ENCODE measurements at places on chromosomes 16 and 17. TPM values are rescaled to one million over a fixed set of nuclear protein-coding genes. Genes with fewer than 3 reads are reported as not detected.

CAPNS2 gene
- total RNA-seq = not detected

DNA sequence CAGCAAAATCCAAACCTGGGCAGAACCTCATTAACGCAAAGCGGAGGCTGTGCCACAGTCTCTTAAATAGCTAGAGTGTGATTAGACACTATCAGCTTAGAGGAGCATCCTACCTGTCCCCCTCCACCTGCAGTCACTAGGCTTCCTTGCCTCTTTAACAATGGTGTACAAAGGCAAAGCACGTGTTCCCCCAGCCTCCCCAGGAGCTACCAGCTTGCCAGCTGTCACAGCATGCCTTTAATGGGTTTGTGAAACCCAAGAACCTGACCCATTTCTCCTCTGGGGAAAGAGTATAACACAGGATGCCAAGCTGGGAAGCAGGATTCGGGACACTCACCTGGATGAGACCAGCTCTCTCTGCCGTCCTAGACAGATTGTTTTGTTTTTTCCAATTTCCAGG, 37.2 kb upstream of the TBX2 start:
- DNase-seq = no peak

PTX4 gene
- total RNA-seq = not detected

LGALS9B gene
- total RNA-seq = 0.84 TPM

DNA sequence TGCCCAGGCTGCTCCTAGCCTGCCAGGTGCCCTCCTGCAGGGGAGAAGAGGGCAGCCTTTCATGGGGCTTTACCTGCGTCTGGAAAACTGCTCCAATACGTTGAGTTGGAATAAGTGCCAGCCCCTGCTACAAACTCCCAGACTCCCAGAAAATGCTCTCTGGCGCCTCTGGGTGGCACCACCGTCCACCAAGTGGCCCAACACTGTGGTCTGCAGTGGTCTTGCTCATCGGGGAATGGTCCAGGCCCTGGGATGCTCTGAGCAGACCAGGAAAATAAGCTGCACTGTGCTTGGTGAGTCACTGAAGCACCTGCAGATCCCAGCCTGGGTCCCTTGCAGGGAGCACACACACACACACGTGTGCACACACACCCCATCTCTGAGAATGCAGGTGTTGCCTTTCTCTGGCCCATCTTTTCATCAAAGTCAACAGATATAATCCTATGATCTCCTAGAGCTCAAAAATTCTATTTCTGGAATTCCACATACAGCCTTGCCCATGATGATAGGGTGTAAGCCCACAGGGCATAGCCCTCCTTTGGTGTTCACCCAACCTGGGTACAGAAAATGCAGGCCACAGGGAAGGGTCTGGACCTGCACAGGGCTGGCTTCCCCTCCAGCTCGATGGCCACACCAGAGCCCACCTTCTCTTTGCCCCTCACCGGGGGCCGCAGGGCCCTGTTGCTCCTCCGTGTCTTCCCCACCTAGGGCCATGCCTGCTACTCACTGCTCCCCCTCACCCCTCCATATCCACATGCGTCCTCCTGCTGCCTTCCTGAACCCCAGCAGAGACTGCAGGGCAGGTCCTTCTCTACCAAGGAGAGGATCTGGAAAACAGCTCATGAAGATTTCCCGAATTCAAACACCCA, 20.5 kb downstream of the CDIP1 start:
- no peak for DNase-seq

DNA sequence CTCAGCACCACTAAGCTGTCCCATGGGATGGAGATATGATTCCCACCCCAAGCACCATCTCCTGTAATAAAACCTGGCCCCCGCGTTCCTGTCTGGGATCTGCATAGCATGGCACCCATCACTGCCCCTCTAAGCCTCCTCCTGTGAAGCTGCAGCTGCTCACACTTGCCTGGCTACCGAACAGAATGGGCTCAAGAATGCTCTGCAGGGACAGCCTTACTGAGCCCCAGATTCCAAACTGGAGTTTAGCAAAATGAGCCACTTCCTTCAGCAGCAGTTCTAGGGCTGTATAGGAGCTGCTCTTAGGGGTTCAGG, 256.1 kb downstream of the CPPED1 start:
- no peak for DNase-seq

DNA sequence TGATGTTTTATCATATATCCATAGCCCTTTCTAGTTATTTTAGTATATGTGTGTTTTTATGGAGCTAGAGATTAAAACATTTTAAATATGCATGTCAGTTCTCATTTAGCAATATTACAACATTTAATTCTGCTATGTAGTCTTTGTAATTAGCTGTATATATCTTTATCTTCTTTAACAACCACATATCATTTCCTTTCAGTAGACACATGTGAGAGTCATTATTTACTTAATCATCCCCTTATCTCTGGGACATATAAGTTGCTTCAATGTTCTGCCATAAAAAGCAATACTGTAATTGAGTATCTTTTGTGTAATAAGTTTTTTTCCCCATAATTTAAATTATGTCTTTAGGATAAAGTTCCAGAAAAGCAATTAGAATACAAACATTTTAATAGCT, 52.0 kb upstream of the CLEC3A start:
- DNase-seq = no peak

DNA sequence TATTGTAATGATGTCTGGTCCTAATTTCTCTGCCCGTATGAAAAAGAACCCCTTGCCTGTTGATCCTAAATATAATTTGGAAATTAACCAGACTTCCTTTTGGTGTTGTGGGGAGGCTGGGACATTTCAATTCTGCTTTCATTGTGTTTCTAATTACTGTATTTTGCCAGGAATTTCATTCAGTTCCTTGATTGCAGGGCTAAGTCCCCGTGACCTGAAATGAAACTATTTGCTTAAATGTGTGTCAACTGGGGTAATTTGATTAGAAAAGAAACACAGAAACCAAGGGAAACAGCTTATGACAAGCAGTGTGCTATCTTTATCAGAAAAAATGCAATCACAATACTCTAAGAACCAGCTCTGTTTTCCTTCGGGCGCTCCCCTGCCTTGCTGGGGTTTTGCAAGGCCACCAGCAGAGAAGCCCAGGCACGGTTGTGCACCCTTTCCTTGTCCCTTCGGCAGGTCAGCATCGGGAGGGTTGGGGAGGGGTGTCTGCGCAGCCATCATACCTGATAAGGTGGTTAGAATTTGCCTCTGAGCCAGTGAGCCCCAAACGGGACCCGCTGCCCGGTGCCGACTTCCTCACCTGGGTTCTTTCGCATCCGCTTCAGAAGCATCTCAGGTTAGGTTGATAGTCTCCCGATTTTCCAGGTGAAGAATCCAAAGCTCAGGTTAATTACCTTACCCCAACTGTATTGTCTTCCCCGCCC, 19.4 kb downstream of the KLHL36 start:
- DNase-seq = no peak

DNA sequence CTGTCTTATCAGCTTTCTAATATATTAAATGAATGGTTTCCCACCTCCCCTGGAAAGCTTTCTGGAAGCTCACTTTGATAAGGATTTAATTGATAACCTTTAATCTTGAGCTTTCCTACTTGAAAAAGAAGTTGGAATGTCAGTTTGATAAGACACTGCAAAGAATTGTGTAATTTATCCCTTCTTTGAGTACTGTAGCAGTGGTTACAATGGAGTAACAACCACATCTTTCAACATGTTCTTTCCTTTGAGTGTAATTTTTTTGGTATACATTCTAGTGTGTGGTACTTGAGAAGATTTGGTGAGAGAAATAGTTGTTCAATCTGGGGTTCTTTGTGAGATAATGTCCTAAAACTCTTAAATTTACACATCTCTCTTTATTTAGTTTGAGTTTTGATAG, 43.4 kb downstream of the CPD start:
- no peak for DNase-seq

KRT39 gene
- not detected for total RNA-seq

HCRT gene
- not detected for total RNA-seq
